ENCODE measurements at places on chromosomes 7 and 10. TPM values are rescaled to one million over a fixed set of nuclear protein-coding genes. Genes with fewer than 3 reads are reported as not detected.

The FOXP2 gene
- under 0.01 TPM for total RNA-seq

The RET gene
- 0.09 TPM for total RNA-seq

The LIPN gene
- not detected for total RNA-seq

The TMEM273 gene
- 6.1 TPM for total RNA-seq

The MMRN2 gene
- 430 TPM for total RNA-seq

The MMS19 gene
- total RNA-seq = 83.9 TPM

The RALA gene
- 86.7 TPM for total RNA-seq

The NACAD gene
- 0.18 TPM for total RNA-seq

The LIPJ gene
- total RNA-seq = not detected

The NODAL gene
- total RNA-seq = not detected

The KLF14 gene
- total RNA-seq = not detected

The TLX1 gene
- not detected for total RNA-seq

The ANKRD30A gene
- not detected for total RNA-seq

The WNT8B gene
- total RNA-seq = not detected

The RASA4B gene
- 1.5 TPM for total RNA-seq

The FAM13C gene
- total RNA-seq = 0.66 TPM

The AKR1C4 gene
- not detected for total RNA-seq

The SNX10 gene
- 0.19 TPM for total RNA-seq

The LMTK2 gene
- 8.0 TPM for total RNA-seq

The CALCR gene
- total RNA-seq = not detected

The FAM25C gene
- total RNA-seq = not detected

The UPK3BL2 gene
- 3.2 TPM for total RNA-seq

The EN2 gene
- total RNA-seq = 0.09 TPM

The ZNF488 gene
- total RNA-seq = 0.09 TPM

The CROT gene
- total RNA-seq = 7.6 TPM

The PNPLA8 gene
- total RNA-seq = 25.5 TPM

The HOXA7 gene
- total RNA-seq = 0.45 TPM

The GHRHR gene
- 0.27 TPM for total RNA-seq
